ENCODE measurements at places on chromosomes 13 and 19.
A peak's percentile ranks its signal among the peaks of the same experiment; 100 is the strongest.

- DNase-seq = no peak
Observed at GRCh38 chr19:47750752-47751151, 5.4 kb downstream of the NOP53 start.

- no peak for DNase-seq
Observed at GRCh38 chr19:40717880-40718773, 1.2 kb downstream of the ITPKC start.

DNA sequence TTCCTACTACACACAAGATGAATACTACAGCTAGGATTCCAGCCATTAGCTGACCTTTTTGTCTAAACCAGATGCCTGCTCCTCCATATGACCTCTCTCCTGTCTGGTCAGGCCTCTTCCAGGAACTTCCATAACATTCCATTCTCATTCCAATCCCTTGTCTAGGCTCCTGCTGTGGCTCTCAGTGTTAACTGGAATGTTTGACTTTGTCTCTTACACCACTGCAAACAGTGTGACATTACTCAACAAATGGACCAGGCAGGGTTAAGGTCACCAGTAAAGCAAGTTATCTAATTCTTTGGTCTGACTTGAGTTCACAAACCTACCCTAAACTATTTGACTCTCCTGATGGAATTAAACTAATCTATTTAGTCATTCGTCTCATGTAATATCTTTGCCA, 2.1 kb upstream of the GPC6 start:
- DNase-seq = no peak

DNA sequence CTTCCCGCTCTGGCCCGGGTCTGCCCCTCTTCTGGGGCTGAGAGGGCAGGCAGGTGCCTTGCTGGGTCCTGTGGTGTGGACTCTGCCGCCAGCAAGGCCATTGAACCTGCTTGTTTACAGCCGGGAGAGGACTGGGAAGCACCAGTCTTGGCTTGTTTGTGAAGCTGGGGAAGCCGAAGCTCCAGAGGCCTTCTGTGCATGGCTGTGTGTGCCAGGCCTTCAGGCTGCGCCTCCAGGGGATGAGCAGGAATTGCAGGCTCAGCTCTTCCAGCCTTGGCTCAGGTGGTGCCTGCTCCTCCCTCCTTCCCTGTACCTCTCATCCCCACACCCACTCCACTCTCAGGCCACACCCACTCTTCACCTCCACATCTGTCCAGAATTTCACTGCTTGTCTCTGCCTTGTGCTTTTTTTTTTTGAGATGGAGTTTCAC, 17.5 kb downstream of the NDUFB7 start:
- no peak for DNase-seq

DNA sequence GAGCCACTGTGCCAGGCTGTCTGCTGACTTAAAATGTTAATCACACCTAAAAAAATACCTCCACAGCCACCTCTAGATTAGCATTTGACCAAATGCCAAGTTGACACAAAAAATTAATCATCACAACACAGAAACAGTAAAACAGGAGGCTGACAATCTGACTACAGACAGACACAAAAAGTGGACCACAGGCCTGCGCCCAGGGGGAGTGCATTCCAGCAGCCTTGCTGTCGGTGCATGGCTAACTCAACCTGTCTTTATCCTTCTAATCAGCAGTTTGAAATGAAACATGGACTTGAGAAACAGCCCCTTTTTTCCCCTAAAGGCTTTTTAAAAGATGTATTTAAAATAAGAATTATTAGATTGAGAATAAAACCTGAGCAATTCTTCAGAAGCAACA, 34.0 kb downstream of the RASL11A start:
- no peak for DNase-seq

DNA sequence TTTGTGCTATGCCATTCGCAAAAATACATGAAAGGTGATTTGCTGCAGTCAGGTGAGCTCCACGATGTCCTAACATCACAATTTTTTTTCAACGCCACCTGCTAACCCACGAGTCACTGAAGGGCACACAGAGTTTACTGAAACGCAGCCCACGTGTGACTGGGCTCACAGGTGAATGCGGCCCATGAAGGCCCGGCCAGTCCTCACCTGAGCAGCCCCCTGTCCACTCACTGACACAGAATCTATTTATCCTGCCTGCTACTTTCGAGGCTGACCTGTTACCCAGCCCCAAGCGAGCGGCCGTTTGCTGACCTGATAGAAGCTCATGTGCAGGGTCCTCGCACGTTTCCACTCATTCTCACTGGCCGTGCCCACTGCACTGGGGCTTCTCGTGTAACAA, 121.9 kb upstream of the SOX1 start:
- no peak for DNase-seq

- DNase-seq = peak; percentile 31
Observed at GRCh38 chr13:36282821-36283432, 14.7 kb downstream of the CCDC169 start.

DNA sequence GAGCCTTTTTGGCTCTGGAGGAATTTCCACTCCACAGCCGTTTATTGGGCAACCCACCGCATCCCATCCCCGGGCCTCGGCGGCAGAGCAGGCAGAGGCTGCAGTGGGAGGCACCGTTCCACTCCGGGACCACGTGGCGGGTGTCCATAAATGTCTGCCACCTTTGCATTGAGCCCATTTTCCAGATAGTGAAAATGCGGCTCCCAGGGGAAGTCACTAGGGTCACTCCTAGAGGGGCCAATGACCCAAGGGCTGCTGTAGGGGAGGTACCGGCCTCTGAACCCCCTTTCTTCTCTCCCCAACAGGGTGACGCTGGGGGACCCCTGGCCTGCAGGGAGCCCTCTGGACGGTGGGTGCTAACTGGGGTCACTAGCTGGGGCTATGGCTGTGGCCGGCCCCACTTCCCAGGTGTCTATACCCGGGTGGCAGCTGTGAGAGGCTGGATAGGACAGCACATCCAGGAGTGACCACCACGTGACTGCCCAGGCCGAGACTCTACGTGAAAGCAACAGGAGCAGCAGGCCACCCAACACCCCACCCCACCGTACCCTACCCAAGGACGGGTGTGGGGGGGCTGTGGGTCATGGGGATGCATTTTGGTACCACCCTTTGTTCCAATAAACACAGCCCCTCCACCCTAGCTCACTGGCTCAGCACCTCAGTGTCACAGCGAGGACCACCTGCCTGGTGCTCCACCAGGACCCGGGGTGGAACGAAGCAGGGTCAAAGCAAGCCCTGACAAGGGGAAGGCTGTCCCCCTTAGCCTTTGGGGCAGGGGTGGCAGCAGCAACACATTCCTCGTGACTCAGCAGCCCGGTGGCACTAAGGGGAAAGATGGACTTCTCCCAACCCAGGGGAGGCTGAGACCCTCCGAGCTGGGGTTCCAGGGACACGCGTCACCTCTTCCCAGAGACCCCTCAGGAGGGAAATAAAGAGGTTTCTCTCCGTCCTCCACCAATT, 1.5 kb downstream of the TIMM13 start:
- no peak for DNase-seq

- DNase-seq = no peak
Observed at GRCh38 chr19:16337809-16338469, 13.3 kb downstream of the KLF2 start.

DNA sequence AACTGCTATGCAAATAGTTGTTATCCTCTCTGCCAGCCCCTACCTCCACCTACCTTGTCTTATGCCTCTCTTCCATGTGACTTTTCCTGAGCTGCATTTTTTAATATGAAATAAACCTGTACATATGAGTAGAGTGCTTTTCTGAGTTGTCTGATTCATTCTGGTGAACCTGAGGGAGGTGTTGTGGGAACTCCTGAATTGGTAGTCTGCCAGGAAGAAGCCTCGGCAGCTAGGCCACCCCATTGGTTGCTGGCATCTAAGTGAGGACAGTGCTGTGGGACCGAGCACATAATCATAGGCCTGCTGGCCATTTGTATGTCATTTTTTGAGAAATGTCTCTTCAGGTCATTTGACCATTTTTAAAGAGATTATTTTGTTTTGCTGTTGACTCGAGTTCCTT, 1146.8 kb downstream of the UQCRFS1 start:
- no peak for DNase-seq

DNA sequence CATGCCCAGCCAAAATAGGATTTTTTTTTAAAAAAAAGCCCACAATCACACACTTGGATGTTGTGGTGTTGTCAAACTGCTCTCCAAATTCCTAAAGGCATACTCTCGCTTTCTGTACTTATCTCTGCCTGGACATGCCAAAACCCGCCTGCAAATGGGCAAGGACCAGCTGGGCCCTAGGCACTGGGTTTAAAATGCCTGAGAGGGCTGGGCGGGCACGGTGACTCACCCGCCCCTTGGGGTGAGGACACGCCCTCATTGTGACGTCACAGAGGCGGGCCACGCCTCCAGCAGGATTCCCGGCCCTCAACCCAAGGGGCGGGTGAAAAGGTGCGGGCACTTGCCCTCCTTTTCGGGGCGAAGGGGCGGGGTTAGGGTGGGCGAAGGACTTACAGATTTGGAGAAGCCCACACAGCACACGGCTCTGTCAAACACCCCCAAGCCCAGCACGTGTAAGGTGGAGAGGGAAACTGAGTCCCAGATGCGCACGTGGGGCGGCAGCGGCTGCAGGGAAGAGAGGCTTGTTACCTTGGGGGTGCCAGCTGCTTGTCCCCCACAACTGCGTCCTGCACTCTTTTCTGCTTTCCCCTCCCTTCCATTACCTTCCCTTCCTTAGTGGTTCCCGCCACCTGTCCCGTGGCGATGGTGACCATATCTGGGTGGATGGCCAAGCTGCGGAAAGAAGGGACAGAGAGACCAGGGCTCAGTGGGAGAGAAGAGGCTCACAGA, 6.6 kb downstream of the EML2 start:
- no peak for DNase-seq

- DNase-seq = no peak
Observed at GRCh38 chr13:32734511-32734910, 148.3 kb downstream of the PDS5B start.

- no peak for DNase-seq
Observed at GRCh38 chr13:77536358-77536757, 852 bp downstream of the SCEL start.

- DNase-seq = no peak
Observed at GRCh38 chr19:5968431-5969373, 9.2 kb downstream of the RANBP3 start.

GRCh38 chr19:36686365-36687213, 823 bp upstream of the ZNF567 start:
- DNase-seq = no peak

DNA sequence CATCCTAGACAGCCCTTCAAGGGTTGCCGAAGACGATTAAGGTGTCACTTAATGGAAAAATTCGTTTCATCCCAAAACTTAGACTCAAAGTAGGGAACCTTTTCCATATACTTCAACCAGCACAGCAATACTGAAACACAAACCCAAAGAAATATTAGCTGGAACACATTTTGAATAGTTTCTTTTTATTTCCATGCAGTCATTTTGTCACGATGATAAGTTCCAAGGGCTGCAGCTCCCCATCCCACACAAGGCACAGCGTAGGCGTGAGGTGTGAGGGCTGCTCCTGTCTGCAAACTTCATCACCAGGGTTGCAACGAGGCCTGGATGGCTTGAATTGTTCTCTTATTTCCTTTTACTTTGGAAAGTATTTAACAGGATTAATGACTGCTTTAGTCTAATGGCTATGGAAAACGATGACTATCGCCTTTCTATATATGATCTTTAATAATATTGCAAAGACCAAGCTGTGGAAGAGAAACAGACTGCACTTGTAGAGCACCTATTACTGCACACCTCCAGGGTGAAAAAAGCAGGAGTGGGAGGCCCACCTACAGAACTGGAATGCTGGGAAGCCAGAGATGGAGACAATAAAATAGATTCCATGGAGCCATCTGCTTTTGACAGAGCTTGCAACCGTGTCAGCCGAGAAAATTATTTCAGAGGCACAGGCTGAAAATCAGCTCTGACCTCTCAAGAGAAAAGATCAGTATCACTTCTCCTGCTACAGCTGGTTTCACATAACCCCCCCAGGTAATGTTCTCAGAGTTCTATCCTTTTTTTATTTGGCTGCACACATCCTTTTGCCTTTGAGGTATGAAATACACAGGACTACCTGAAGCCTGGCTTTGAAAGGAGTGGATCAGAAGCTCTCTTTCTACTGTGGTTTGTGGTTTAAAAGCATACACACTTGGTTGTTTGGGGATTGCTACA, 274.5 kb upstream of the NBEA start:
- no peak for DNase-seq

DNA sequence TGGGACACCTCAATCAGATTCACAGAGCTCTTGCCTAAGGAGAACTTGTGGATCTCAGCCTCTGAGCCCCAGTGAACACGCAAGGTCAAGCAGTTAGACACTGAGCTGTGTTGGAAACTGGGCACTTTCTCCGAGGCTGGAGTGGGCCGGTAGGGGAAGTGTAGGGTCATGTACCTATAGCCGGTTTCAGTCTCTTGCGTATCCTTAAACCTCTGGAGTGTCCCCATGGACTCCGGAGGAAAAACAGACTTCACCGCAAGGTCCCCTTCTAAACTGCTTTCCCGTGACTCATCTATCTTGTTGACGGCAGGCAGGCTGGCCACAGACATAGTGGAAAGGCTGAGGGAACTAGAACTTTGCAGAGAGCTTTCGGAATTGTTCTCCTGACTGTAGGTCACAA, 11.3 kb downstream of the IQCN start:
- DNase-seq = no peak

DNA sequence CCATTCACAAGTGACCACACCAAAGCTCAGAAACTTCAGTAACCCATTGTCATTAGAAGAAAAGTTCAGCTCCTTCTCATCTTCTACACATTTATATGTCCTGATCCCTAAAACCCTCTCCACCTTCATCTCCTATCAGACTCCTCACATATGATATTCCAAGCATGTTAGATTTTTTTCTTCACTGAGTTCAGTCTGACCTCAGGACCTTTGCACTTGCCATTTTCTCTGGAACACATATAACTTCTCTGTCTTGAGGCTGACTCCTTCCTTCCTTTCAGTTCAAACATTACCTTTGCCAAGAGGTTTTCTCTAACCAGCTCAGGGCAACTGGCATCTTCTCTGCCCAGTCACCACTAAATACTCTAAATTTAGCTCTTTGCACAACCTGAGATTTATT, 54.1 kb downstream of the C13orf42 start:
- no peak for DNase-seq

GRCh38 chr19:44142059-44142433, 692 bp downstream of the ZNF234 start:
- no peak for DNase-seq

GRCh38 chr13:57932061-57932460, 300.5 kb downstream of the PCDH17 start:
- DNase-seq = no peak

DNA sequence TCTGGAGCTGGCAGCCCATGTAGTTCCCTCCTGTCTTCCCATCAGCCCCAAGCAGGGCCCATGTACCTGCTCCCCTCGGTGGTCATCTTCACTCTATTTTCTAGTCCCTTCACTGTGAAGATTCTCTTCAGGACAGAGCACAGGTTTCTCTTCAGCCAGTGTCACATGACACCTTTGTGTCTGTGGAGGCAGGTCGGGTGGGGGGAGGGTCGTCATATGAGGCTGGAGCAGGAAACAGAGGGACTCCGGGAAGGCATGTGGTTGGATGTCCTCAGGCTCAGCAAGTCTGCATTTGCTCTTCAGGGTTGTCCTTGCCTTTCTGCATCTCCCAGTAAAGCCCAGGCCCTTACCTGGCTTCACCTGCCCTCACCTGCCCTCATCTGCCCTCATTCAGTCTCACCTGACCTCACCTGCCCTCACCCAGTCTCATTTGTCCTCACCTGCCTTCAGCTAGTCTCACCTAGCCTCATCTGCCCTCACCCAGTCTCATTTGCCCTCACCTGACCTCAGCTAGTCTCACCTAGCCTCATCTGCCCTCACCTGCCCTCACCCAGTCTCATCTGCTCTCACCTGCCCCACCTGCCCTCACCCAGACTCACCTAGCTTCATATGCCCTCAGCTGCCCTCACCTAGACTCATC, 120.3 kb downstream of the ZDHHC20 start:
- DNase-seq = no peak

GRCh38 chr19:33774751-33775150, 21.9 kb upstream of the KCTD15 start:
- DNase-seq = no peak
